ENCODE measurements at places on chromosomes 1 and 21. TPM values are rescaled to one million over a fixed set of nuclear protein-coding genes. Genes with fewer than 3 reads are reported as not detected.

ACAP3 gene
- total RNA-seq: 41.1 TPM

DNA sequence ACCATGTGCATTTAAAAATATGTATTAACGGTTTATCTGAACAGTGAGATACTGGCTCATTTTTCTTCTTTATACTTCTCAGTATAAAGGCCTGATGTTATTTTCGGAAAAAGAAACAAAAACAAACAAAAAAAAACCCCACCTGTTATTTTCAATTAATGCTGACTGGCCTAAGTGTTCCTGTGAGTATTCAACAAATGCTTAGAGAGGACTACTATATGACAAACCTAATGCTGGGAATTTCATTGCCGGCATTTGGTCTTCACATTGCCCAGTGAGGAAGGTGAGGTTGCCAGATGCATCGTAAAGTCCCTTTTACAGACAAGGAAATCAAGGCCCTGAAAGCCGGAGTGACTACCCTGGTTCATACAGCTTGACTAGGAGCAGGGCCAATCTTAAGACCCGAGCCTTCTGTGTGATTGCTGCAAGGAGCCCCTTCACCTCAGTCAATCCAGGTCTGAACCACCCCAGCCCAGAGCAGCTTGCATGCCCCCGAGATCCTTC lies 599 bp downstream of the MRPL24 start:
- DNase-seq: no peak

DNA sequence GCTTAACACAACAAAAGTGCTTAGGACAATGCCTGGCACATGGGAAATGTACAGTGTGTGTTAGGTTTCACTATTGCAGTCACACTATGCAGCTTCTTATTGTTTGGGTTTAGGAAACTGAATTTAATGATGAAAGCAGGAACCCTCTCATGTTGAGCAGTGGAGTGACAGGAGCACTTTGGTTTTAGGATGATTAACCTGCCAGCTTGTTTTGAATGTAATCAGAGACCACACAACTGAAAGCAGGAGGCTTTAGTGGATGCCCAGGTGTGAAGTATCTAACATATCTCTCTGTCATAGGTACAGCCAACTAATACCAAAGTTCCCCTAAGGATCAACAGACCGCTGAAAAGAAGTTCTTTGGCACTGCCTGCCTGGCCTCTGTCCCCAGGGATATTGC lies 406.9 kb upstream of the USP24 start:
- DNase-seq: no peak

- DNase-seq: no peak
These were observed 32.3 kb upstream of the NR5A2 start for GRCh38 chr1:199995096-199995685.

GRCh38 chr1:81432059-81432458 lies 368.7 kb upstream of the ADGRL2 start:
- DNase-seq: no peak

GRCh38 chr1:101388904-101389546 lies 152.2 kb downstream of the S1PR1 start:
- no peak for DNase-seq

LAMC1 gene
- 220 TPM for total RNA-seq

DNA sequence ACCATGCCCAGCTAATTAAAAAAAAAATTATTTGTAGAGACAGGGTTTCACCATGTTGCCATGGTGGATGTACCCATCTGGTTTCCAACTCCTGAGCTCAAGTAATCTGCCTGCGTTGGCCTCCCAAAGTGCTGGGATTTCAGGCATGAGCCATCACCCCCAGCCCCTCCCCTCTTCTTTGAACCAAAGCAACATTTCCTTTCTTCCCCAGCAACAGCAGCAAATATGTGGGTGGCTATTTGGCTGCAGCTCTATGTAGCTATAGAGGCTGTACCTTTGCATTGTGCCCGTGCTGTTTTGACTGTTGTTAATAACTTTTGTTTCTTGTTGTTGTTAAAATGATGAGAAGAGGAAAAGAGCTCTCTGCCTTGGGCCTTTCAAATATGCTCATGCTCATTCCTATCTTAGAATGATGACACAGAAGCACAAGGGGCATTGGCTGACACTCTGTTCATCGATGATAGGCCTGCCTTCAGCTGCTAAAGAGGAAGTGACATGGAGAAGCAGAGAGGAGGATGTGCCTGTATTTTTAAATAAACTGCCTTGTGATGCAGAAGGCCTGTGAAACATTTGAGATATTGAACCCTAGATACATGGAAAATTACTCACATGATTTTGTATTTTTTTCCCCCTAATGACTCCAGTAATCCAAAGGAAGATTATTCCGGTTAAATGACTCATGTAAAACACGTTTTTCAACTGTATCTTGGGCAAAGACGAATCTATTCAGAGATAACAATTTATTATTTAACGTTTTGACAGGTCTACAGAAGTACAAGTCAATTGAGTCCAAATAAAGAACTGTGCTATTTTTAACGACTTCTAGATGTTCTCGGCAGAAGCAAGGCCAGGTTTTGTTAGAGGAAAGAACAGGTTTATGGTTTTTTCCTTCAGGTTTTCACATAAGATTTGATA lies 20.5 kb upstream of the XPR1 start:
- no peak for DNase-seq

DNA sequence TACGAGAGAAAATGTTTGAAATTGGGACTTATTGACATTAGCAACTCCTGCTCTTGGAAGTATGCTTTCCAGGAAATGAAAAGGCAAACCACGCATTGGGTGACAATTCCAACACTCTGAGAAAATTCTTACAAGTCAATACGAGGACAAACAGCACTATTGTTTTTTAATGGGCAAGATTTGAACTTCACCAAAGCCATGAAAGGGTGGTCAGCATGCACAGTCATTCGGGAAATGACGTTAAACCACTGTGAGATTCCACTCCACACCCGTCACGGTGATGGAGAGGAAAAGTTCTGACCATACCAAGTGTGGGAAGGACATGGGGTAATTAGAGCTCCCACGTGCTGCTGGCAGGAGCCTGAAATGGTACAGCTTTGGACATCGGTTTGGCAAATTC lies 12.2 kb upstream of the PRXL2B start:
- DNase-seq: no peak

DNA sequence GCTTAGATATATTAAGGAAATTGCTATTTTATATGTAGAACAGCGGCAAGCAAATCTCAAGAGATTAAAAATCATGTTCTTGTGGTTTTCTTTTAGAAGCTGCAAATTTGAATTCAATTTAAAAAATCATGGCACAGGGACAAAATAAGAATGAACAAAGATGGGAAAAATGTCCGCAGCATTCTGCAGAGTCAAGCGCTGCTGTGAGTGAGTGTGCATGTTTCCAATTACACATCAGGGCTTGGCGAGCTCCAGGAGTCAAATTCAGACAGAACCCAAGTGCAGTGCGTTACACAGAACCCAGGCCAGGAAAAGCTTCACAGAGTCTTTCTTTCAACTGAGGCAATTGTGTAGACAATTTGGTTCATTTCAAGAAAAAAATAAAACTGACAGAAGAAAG lies 33.3 kb upstream of the ERG start:
- no peak for DNase-seq

DNA sequence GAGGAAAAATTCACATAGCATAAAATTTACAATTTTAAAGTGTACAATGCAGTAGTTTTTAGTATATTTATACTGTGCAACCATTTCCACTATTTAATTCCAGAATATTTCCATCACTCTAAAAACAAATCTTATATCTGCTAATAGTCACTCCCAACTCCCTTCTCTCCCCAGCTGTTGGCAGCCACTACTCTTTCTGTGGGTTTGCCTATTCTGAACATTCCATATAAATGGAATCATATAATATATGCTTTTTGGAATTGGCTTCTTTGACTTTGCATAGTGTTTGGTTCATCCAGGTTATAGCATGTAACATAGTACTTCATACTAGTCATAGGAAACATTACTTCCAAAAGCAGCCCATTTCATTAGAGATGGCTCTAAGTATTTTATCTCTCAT lies 25.0 kb upstream of the TMEM39B start:
- no peak for DNase-seq

GRCh38 chr1:64965366-64966157 lies 787 bp downstream of the JAK1 start:
- DNase-seq: peak; percentile 83

DNA sequence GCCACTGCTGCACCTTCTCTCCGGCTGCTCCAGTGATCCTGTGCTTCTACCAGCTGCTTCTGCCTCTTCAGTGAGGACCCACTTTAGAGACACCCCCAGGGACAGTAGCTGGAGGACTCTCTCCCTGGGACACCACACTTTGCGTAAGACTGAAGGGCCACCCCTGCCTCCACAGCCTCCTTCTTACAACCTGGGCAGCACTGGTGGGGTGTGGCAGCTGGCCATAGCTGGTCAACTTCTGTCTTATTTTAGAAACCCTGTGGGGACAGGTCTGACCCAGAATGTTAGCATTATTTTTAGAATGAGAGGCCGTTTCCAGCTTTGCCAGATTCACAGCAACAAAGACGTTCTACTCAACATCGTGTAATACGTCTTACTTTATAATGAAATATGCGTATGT lies 1.1 kb upstream of the KRTAP10-9 start:
- DNase-seq: no peak

GRCh38 chr21:19256934-19257660 lies 853.5 kb upstream of the TMPRSS15 start:
- DNase-seq: no peak

- DNase-seq: no peak
These were observed 74.0 kb upstream of the ADAMTS5 start for GRCh38 chr21:27040738-27041469.

SPATA17 gene
- not detected for total RNA-seq

PPP1R12B gene
- 24.4 TPM for total RNA-seq

AMY1A gene
- total RNA-seq: not detected

GRIK3 gene
- not detected for total RNA-seq

RIPK4 gene
- total RNA-seq: 0.47 TPM

SPSB1 gene
- total RNA-seq: 24.4 TPM

GRCh38 chr1:176110203-176110602 lies 96.9 kb downstream of the COP1 start:
- no peak for DNase-seq

ANGPTL3 gene
- total RNA-seq: not detected

SERPINC1 gene
- total RNA-seq: 0.34 TPM

UBE2U gene
- total RNA-seq: not detected

- peak; percentile 85 for DNase-seq
These were observed 47.0 kb upstream of the ATF3 start for GRCh38 chr1:212561501-212561931.

DNA sequence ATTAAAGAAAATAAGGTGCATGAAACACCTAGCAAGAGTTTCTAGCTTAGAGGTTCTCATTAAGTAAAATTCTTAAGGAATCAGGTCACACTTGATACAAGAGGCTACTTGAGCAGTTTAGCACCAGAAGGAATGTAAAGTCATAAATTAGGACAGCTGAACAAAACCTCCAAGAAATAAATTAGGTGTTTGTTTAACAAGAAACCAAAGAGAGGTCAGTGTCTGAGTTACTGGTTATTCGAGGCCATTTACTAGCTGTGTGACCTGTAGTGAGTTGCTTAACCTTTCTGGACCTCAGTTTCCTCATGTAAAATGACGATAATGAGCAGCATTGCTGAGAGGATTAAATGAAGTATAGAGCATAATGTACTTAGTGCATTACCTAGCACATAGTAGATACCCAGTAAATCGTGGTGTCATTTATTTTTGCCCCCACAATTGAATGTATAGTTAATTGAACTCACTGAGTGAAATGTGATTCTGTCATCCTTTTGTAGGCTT lies 908 bp upstream of the ELK4 start:
- no peak for DNase-seq

MFAP2 gene
- 16.7 TPM for total RNA-seq

PPT1 gene
- 85.2 TPM for total RNA-seq

DNA sequence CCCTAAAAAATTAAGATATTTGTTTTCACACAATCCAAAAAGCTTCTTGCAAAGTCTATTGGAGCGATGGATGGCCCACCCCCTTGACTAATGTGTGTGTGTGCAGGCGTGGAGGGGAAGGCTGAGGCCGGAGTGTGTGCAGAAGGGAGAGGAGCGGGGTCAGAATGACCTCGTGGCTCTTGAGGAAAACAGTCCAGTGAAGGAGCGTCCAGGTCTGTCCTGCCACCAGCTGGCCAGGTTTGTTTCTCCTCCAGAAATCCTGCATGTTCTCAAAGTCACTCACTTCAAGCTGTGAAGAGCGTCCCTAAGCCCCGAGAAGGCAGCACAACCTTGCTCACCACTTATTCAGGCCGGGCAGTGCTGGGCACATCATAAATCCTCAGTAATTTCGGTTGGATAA lies 69.5 kb upstream of the SSX2IP start:
- DNase-seq: no peak

CBS gene
- total RNA-seq: 34.2 TPM

INSRR gene
- total RNA-seq: not detected

- no peak for DNase-seq
These were observed 121.7 kb downstream of the SMYD2 start for GRCh38 chr1:214402613-214403083.

GRCh38 chr1:188423073-188423472 lies 1594.3 kb downstream of the PLA2G4A start:
- DNase-seq: no peak

FCRL5 gene
- total RNA-seq: not detected

Measured in SJSA1 (cell line).